ENCODE measurements at places on chromosomes 7 and 10. TPM values are rescaled to one million over a fixed set of nuclear protein-coding genes. Genes with fewer than 3 reads are reported as not detected.

DNA sequence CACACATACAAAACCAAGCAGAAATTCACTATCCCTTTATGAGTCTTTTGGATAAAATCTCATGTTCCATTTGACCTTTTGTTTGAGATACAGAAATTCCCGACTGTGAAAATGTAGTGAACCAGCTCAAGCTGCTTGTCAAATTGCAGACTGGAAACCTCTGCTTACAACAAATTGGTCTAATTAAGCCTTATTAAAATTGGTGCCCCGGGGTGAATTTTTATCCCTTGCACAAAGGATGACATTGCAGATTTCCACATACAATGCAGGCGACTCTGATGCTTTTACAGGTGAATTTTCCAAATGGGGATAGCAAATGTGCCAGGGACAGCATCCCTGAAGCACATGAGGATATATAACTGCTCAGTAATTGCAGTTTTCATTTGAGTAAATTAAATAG is 257.3 kb downstream of the BMPER start:
- no peaks in the 10 kb centered on the region for H3K36me3 ChIP-seq
- H3K4me1 ChIP-seq, result no peaks in the 10 kb centered on the region
- DNase-seq, result no peak
- H3K4me3 ChIP-seq, result no peak overlapping the region
- H3K27me3 ChIP-seq, result no peaks in the 10 kb centered on the region

GRCh38 chr10:3980660-3981059 is 195.7 kb upstream of the KLF6 start:
- H3K4me1 ChIP-seq, result no peaks in the 10 kb centered on the region
- H3K27ac ChIP-seq, result no peak overlapping the region
- DNase-seq, result no peak
- H3K36me3 ChIP-seq, result no peaks in the 10 kb centered on the region
- no peaks in the 10 kb centered on the region for H3K27me3 ChIP-seq

DNA sequence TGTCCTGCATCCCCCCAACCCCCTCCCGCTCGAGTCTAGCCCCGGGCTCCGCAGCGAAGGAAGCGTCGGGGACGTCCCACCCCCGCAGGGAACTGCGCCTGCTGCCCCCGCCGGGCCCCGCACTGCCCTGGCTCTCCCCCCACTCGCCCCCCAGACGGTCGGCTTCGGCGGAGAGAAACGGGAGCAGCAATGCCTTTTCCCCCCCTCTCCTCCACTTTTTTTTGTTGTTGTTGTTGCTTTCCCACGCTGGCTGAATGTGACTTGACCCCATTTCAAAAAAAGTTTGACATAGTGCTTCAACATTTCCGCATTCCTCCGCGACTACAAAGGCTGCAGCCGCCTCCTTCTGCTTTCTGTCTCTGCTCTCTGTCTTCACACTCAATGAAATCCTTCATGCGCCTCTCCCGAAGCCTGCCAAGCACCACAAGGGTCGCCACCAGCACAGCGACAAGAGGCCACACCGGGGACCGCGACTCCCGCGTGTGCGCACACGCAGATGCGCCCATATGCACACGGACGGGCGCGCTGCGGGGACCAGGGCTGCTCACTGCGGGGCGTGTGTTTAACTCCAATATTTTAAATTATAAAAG is 1.0 kb downstream of the CDK6 start:
- H3K27ac ChIP-seq, result peak overlapping the region; percentile 95
- no peaks in the 10 kb centered on the region for H3K27me3 ChIP-seq
- H3K4me3 ChIP-seq, result peak overlapping the region; percentile 86
- no peaks in the 10 kb centered on the region for H3K36me3 ChIP-seq

DNA sequence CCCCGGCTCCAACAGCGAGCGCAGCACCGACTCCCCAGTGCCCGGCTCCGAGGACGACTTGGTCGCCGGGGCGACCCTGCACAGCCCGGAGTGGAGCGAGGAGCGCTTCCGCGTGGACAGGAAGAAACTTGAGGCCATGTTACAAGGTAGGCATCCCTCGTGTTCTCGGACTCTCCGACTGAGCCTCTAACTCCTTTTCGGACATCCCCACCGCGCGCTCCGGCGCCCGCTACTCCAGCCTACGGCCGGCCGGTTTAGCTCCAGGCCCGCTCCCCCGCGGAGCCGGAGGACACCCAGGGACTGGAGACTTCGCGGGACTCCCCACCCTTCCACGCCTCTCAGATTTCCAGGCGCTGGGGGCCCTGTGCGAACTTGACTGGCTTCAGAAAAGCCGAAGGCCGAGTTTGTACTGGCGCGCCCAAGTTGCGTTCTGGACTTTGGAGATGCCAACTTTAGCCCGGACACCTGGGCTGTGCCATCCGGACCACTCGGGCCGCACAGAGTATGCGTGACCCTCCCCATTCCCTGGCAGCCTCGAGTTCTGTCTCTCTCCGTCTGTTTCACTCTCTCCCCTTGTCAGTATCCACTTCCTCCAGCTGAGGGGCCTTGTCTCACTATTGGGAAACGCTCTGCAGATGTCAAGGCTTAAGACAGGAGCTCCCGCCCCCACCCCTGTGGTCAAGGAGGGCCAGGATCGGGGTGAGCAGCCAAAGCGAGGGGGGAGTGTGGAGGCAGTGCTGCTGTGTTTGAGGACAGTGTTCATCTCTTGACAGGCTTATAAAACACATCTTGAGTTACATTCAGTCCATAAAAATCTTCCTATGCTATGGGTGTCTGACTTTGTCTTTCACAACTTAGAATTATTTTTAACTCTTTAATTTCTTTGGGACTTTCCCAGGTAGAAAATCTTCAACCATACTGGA is 777 bp downstream of the BICC1 start:
- H3K27ac ChIP-seq, result peak overlapping the region; percentile 80
- peak; percentile 73 for DNase-seq
- no peaks in the 10 kb centered on the region for H3K27me3 ChIP-seq
- peak overlapping the region; percentile 79 for H3K4me3 ChIP-seq

- H3K27ac ChIP-seq, result no peak overlapping the region
- H3K36me3 ChIP-seq, result peaks cover 68% of the 10 kb centered on the region
- no peak overlapping the region for H3K4me3 ChIP-seq
- DNase-seq, result no peak
- no peaks in the 10 kb centered on the region for H3K4me1 ChIP-seq
These were observed 11.1 kb downstream of the KCTD7 start for GRCh38 chr7:66639773-66640172.

DNA sequence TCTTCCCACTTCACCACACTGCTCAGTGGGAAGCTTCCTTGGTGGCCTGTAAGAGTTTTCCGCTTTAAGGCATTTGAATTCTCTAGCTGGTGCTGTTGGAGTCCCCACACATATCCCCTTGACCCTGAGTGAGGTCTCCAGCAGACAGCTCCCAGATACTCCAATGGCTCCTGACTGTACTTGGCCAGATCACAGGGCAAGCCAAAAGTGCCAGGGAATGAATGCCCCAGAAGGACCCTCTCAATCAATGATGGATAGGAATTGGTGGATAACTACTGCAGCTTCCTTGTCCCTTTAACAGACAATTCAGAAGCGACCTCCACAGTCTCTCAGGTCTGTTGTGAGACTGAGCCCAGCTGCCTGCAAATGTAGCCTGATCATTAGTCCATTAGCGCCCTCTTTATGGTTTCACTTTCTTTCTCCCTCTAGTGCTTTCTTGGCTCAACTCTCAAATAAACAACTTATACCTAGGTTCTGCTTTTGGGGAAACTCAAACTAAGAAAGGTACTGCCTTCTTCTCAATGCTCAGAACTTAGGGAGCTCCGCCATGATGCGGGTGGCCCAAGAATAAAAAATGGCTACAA is 283.0 kb downstream of the TCF7L2 start:
- no peak for DNase-seq
- no peaks in the 10 kb centered on the region for H3K27me3 ChIP-seq

DNA sequence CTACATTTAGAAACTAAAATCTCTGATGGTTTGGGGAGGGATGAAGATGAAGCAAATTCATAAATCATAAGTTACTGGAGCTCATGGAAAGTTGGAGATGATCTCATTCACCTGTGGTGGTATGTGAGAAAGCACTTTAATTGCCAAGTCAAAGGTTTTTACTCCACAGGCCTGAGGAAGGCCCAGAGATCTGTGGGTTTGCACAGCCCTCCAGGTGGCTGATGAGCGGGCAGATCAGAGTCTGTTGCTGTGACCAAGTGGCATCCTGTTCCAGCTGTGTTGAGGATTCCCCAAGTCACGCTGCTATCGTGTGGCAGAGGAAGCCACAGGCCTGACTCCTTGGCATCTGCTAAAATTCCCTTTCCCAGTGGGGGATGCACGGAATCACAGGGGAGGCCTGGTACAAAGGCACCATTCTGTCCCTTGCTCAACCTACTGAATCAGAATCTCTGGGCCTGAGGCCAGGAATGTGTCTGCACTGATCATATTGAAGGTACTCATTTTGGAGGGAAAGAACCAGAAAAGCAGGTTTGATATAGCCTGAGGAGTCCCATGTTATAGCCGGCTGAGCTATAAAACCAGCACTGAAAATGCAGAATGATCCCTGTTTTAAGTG is 19.7 kb upstream of the DDC start:
- no peaks in the 10 kb centered on the region for H3K4me1 ChIP-seq
- H3K36me3 ChIP-seq, result no peaks in the 10 kb centered on the region
- H3K4me3 ChIP-seq, result no peak overlapping the region
- H3K27ac ChIP-seq, result no peak overlapping the region

DNA sequence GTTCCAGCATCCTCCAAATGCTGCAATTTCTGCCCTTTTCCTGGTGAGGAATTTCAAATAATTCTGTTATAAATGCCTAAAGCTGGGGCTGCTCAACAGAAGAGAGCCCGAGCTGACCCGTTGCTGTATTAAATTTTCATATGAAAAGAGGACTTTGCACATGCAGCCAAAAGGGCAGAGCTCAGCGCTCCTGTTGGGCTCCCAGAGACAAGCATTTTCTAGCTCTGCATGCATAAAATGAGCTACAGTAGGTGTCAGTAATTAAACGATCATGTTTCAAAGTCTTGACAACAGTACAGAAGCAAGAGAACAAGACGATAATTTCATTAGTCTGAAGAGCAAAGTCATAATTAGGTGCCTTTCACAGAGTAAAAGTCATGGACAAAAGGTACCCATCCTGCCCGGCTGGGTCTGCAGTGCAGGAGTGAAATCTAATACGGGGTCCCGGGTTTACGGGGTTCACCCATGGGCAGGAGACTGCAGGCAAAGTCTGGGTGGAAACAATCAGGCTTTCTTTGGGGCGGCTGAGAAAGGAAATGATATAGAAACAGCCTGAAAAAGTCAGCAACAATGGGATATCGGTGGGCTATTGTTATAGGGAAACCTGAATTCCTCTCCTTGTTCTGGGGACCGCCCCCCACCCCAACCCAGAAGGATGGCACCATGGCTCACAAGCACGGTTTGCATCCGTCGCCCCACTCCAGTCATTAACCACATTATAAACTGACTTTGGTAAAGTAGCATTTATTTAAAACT is 66.0 kb downstream of the EBF3 start:
- peaks cover 18% of the 10 kb centered on the region for H3K4me1 ChIP-seq
- H3K27me3 ChIP-seq, result no peaks in the 10 kb centered on the region
- H3K27ac ChIP-seq, result no peak overlapping the region
- no peak for DNase-seq
- H3K36me3 ChIP-seq, result no peaks in the 10 kb centered on the region

The PARD3 gene
- total RNA-seq, result 41.6 TPM

- no peak overlapping the region for H3K4me3 ChIP-seq
- no peak overlapping the region for H3K27ac ChIP-seq
- H3K4me1 ChIP-seq, result peaks cover 37% of the 10 kb centered on the region
These were observed 685.7 kb upstream of the IGFBP3 start for GRCh38 chr7:46606761-46607160.

- H3K4me3 ChIP-seq, result no peak overlapping the region
- H3K27me3 ChIP-seq, result no peaks in the 10 kb centered on the region
- peak overlapping the region; percentile 61 for H3K27ac ChIP-seq
- no peaks in the 10 kb centered on the region for H3K36me3 ChIP-seq
- no peaks in the 10 kb centered on the region for H3K4me1 ChIP-seq
- no peak for DNase-seq
These were observed 89.9 kb upstream of the BTBD16 start for GRCh38 chr10:122181041-122181732.

- no peaks in the 10 kb centered on the region for H3K36me3 ChIP-seq
- no peak overlapping the region for H3K4me3 ChIP-seq
- H3K4me1 ChIP-seq, result peaks cover 18% of the 10 kb centered on the region
These were observed 6.9 kb downstream of the CREM start for GRCh38 chr10:35133586-35133985.

GRCh38 chr10:125158601-125159485 is 1.5 kb downstream of the CTBP2 start:
- no peaks in the 10 kb centered on the region for H3K36me3 ChIP-seq
- H3K4me3 ChIP-seq, result peak overlapping the region; percentile 87
- no peaks in the 10 kb centered on the region for H3K27me3 ChIP-seq
- H3K27ac ChIP-seq, result peak overlapping the region; percentile 98

DNA sequence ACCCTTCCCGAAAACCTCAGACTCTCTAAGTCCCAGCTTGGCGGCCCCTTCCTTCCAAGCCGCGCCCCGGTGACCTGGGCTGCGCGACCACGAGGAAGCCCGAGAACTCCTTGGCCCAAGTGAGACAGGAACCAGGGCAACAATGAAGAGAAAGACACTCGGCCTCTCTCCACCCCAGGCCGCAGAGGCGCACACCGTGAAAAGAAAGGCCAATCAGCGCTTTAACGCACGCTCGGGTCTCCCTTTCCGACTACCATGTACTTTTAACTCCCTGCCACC is 166.4 kb upstream of the PPP1R3A start:
- H3K4me3 ChIP-seq, result peak overlapping the region; percentile 63
- H3K27me3 ChIP-seq, result peaks cover 17% of the 10 kb centered on the region
- H3K4me1 ChIP-seq, result peaks cover 37% of the 10 kb centered on the region
- H3K27ac ChIP-seq, result peak overlapping the region; percentile 82
- no peak for DNase-seq
- H3K36me3 ChIP-seq, result no peaks in the 10 kb centered on the region

- no peak overlapping the region for H3K4me3 ChIP-seq
- DNase-seq, result no peak
- no peaks in the 10 kb centered on the region for H3K36me3 ChIP-seq
- no peaks in the 10 kb centered on the region for H3K27me3 ChIP-seq
- no peaks in the 10 kb centered on the region for H3K4me1 ChIP-seq
These were observed 11.7 kb upstream of the TMEM243 start for GRCh38 chr7:87231258-87231657.

The CPN1 gene
- not detected for total RNA-seq

DNA sequence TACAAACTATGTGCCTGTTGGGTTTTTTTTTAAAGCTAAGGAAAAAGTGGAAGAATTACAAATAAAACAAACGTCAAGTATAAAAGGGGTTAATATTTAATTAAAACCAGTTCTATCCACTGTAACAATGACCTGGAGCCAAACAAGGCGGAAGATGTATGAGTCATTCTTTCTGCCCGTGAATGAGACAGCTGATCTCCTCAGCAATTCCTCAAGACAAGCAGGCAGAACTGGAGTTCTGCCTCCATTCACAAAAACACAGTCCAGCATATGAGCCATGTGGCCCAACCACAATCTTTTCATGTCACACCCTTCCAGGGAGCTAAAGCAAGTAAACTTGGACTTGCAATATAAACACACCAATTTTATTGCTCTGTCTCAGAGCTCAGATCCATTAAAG is 8.4 kb downstream of the ETV1 start:
- H3K4me1 ChIP-seq, result no peaks in the 10 kb centered on the region
- H3K36me3 ChIP-seq, result no peaks in the 10 kb centered on the region
- no peak overlapping the region for H3K4me3 ChIP-seq
- H3K27ac ChIP-seq, result peak overlapping the region; percentile 12
